ENCODE measurements at places on chromosomes 7 and 10. TPM values are rescaled to one million over a fixed set of nuclear protein-coding genes. Genes with fewer than 3 reads are reported as not detected.

GRCh38 chr7:88306590-88307048, at the start of gene STEAP4:
Gene STEAP4 (minus strand): TSS chr7:88306894. CDS start chr7:88284269, 22,625 bp downstream.
- DNase-seq, result peak; percentile 58

- DNase-seq, result no peak
These were observed 109.5 kb downstream of the ADRA2A start for GRCh38 chr10:111186358-111186757.

GRCh38 chr10:128316121-128316726, 190.0 kb upstream of the MKI67 start:
- no peak for DNase-seq

Gene MARVELD1
- total RNA-seq, result 5.6 TPM

DNA sequence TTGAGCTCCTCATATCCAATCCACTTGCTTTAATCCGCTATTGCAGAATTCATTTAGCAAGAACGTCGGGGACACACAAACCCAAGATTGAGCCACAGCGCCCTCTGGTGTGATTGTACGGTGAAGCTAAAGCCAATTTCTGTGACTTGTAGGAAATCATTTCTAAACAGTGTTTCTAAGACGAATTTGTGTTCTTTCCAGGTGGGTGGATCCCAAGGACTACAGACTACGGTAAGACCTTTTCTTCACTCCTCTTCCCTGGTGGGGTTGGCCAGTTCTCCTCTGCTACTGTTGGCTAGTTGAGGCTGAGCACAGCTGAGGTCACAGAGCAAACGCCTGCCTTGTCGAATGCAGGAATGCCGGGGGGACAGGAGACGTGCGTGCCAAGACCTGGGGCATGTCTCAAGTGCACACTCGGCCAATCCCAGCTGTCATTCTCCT, 5.2 kb downstream of the DMBT1 start:
- DNase-seq, result peak; percentile 87

DNA sequence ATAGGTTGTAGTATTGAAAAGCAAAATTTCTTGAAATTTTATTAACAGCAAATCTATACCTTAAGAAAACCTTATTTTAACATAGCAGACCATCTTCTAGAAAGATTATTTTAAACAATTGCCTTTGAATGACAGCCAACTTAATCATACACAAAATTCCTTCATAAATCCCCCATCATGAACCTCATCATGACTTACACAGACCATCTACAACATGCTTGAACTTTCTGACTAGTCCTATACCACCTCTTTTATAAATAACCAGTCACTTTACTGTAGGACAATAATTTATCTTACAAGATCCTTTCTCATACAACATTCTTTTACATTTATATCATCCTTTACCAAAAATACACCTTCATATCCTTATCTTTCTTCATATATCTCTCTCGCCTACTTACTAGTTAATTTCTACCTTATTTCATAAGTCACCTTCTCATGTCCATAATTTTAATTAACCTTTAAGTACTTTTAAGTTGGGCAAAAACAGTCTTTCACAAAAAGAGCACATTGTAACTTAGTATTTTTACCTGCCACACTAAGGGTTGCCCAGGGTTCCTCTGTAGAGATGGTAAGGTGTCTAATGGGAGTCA, 16.6 kb upstream of the PTN start:
- no peak for DNase-seq

DNA sequence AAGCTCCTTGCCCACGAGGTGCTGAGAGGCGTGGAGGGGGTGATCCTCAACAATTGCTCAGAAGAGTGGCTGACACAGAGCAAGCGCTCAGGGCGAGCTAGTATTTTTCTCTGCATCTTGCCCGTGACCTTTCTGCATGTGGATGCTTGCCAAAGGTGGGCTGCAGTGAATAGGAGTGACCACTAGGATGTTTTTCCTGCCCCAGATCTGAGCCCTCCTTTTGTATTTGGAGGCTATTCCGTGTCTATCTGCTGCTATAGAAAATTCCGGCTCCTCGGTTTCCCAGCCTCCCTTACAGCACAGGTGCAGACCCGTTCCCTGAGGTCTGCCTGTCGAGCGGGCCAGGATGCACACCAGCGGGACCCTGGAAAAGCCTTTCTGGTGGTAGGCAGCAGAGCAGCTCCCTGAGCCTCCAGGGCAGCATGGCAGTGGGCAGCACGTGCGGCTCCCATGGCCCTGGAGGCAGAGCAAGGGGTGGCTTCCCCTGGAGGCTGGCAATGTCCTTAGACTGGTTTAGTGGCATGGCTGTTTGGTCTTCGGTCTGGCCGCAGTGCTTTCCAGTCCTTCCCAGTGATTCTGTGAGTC, 145.1 kb upstream of the PCBD1 start:
- no peak for DNase-seq

Gene MEIG1
- not detected for total RNA-seq
